ENCODE measurements at places on chromosomes 7 and 10.

- no peak for DNase-seq
These were observed 411.7 kb upstream of the NRP1 start for GRCh38 chr10:33746186-33746585.

DNA sequence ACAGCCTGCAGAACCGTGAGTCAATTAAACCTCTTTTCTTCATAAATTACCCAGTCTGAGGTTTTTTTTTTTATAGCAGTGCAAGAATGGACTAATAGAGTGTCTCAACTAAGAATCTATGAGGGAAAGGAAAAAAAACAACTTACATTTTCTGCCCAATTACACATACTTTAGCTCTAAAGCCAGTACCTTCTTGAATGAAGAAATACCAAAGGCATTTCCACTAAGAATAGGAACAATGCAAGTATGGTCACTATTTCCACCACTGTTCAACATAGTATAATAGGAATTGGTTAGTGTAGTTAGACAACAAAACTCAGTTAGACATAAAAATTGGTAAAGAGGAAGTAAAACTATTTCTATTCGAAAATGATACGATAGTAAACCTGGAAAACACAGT lies 37.6 kb downstream of the MICU1 start:
- DNase-seq: no peak

DNA sequence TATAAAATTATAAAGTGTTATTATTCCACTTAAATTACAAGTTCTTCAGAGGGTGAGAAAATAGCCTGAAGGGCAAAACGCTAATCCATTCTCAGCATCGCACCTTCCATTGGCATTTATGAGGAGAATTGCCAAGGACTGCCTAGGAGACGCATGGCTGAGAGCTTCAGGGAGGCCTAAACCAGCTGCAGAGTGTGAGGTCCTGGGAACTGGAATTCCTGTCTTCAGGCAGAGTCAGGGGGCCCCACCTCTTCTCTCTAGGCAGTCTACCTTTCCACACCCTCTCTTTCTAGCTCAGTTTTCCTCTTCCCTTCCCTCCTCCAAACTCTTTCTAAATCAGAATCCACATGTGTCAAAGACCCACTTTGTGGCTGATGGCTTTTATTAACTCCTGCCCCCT lies 35.3 kb downstream of the LRRC72 start:
- no peak for DNase-seq

- no peak for DNase-seq
These were observed 734 bp downstream of the ABCB4 start for GRCh38 chr7:87474533-87475358.

DNA sequence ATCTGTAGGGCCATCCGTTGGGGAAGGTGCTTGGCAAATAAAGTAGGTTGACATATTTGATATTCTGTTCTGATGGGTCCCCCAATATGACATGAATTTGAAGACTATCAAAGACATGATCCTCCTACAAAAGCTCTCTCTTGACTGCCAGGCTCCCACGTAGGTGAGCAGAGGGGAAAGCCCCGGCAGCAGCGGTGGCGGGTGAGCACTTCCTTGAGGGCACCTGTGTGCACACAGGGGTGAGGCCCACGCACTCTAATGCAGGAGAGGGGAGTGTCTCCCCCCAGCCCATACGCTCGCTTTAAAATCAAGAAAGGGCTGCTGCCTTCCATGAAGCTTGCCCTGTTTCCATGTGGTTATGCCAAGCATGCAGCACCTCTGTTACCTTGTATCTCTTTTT lies 100.4 kb downstream of the TAX1BP1 start:
- no peak for DNase-seq

- DNase-seq: no peak
These were observed 124.2 kb downstream of the ARHGAP22 start for GRCh38 chr10:48480397-48481374.

GRCh38 chr7:149226840-149227494 lies 12.5 kb upstream of the ZNF212 start:
- DNase-seq: no peak

- DNase-seq: no peak
These were observed 40.6 kb downstream of the SYPL1 start for GRCh38 chr7:106071356-106071998.

DNA sequence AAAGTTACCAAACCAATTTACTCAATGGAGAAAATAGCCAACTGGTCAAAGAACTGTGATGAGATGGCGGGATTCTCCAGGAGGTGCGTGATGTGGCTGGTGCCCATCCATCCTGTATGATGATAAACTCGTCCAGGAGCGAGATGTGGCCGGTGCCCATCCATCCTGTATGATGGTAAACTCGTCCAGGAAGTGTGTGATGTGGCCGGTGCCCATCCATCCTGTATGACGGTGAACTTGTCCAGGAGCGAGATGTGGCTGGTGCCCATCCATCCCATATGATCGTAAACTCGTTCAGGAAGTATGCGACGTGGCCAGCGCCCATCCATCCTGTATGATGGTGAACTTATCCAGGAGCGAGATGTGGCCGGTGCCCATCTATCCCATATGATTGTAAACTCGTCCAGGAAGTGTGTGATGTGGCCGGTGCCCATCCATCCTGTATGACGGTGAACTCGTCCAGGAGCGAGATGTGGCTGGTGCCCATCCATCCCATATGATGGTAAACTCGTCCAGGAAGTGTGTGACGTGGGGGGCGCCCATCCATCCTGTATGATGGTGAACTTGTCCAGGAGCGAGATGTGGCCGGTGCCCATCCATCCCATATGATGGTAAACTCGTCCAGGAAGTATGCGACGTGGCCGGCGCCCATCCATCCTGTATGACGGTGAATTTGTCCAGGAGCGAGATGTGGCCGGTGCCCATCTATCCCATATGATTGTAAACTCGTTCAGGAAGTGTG lies 496.2 kb downstream of the DNAJB6 start:
- no peak for DNase-seq

DNA sequence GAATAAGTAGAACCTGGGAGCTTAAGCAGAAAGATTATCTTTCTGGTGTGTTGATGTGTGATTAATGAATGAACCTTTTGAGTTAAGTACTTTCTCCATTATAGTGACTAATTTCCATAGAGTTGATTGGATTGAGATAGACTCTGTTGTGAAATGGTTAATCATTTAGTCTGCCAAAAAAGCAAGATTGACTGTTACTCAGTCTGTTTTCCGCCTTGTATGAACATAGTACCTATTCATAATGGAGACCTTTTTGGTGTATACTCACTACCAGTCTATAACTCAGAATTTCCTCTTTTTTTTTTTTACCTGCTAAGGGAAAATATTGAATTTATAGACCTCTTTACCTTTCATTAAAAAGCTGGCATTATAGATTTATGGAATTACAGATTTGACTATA lies 14.4 kb upstream of the NPVF start:
- DNase-seq: no peak

GRCh38 chr7:156460858-156461627 lies 179.5 kb upstream of the RNF32 start:
- no peak for DNase-seq

DNA sequence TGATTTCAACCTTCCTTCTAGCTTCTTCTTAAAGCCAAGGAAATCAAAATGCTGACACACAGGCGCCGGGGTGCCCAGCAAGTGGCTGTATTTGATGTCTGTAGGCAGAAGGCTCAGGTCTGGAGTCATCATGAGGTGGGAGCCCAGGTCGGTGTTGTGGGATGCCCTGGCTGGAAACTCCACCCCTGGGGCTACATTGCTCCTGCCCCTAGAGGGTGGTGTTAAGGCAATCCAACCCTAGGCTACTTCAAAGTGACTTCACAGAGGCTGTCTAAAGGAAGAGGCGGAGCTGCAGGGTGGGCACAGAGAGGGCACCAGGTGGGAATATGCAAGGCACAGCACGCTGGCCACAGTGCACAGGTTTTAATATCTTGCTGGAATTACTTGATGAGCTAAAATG lies 200.9 kb downstream of the ADAM12 start:
- no peak for DNase-seq
